ENCODE measurements at places on chromosomes 1 and 21. TPM values are rescaled to one million over a fixed set of nuclear protein-coding genes. Genes with fewer than 3 reads are reported as not detected.

- no peaks in the 10 kb centered on the region for H3K36me3 ChIP-seq
- DNase-seq: no peak
- no peaks in the 10 kb centered on the region for H3K27me3 ChIP-seq
- H3K4me3 ChIP-seq: no peak overlapping the region
- H3K4me1 ChIP-seq: peaks cover 28% of the 10 kb centered on the region
Measured at GRCh38 chr1:31885851-31886250, 52.3 kb downstream of the PTP4A2 start.

Gene STXBP3
- 38.9 TPM for total RNA-seq

DNA sequence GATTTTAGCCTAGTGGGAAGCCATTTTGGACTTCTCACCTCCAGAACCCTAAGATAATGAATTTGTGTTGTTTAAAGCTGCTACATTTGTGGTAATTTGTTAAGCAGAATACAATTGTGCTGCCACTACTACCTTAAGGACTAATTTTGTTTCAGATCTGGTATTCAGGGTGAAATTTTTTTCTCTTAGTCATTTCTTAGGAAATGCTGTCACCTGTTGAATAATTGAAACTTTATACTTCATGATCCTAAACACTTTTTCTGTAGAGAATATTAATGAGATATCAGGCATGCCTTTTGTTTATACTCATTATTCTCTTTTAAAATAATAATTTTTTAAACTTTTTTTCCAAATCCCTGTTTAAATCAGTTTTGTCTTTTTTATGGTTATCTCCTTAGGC, 246.8 kb downstream of the TGFB2 start:
- no peaks in the 10 kb centered on the region for H3K27me3 ChIP-seq
- no peak overlapping the region for H3K27ac ChIP-seq
- no peaks in the 10 kb centered on the region for H3K4me1 ChIP-seq

GRCh38 chr1:43359696-43360095, 915 bp downstream of the CDC20 start:
- peak overlapping the region; percentile 86 for H3K27ac ChIP-seq
- peaks cover 56% of the 10 kb centered on the region for H3K36me3 ChIP-seq
- peak overlapping the region; percentile 97 for H3K4me3 ChIP-seq
- H3K27me3 ChIP-seq: no peaks in the 10 kb centered on the region
- DNase-seq: no peak
- H3K4me1 ChIP-seq: peaks cover 33% of the 10 kb centered on the region

DNA sequence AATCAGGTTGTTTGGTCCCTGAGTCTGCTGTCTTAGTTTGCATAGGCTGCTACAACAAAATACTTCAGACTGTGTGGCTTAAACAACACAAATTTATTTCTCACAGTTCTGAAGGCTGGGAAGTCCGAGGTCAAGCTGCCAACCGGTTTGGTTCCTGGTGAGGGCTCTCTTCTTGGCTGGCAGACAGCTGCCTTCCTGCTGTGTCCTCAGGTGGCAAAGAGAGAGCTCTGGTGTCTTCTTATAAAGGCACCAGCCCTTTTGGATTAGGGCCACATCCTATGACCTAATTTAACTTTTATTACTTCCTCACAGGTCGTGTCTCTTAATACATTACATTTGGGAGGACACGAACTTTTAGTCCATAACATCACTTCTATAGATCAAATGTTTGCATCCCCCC, 89.6 kb upstream of the CD34 start:
- H3K36me3 ChIP-seq: no peaks in the 10 kb centered on the region
- no peak for DNase-seq
- H3K27ac ChIP-seq: no peak overlapping the region
- H3K4me3 ChIP-seq: no peak overlapping the region
- no peaks in the 10 kb centered on the region for H3K4me1 ChIP-seq

DNA sequence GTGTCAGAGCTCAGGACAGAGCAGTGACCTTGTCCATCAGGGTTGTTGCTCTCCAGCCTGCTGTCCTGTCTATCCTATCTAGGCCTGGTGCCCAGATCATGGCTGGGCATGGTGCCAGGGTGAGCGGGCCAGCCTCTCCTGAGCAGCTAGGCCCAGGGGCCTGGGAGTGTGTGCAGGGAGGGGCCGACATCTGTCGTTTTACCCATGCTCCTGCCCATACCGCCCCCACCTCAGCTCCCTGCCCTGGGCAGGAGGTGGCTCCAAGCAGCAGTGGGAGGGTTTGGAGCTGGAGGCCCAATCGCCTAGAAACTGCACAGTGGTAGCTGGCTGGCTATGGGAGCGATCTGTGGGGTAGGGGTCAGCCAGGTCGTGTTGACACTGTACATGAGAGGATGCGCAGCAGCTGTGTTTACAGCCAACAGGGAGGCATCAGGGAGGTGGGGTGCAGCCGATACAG, 6.5 kb downstream of the INSRR start:
- H3K36me3 ChIP-seq: no peaks in the 10 kb centered on the region
- no peak for DNase-seq

Gene ISG15
- 30.5 TPM for total RNA-seq

GRCh38 chr1:181310560-181310959, 172.8 kb upstream of the CACNA1E start:
- no peak overlapping the region for H3K4me3 ChIP-seq
- H3K27me3 ChIP-seq: peaks cover 25% of the 10 kb centered on the region
- peaks cover 14% of the 10 kb centered on the region for H3K4me1 ChIP-seq
- no peaks in the 10 kb centered on the region for H3K36me3 ChIP-seq

GRCh38 chr1:119336848-119337247, 31.7 kb upstream of the HAO2 start:
- H3K4me1 ChIP-seq: no peaks in the 10 kb centered on the region
- H3K27ac ChIP-seq: no peak overlapping the region
- H3K27me3 ChIP-seq: peaks cover 7% of the 10 kb centered on the region
- H3K4me3 ChIP-seq: no peak overlapping the region
- DNase-seq: no peak

Gene CELF3
- total RNA-seq: not detected

All from activated CD4-positive, alpha-beta T cell treated with anti-CD3 and anti-CD28 coated beads for 36 hours (primary cell).